ENCODE measurements at places on chromosomes 1 and 21. TPM values are rescaled to one million over a fixed set of nuclear protein-coding genes. Genes with fewer than 3 reads are reported as not detected.

DNA sequence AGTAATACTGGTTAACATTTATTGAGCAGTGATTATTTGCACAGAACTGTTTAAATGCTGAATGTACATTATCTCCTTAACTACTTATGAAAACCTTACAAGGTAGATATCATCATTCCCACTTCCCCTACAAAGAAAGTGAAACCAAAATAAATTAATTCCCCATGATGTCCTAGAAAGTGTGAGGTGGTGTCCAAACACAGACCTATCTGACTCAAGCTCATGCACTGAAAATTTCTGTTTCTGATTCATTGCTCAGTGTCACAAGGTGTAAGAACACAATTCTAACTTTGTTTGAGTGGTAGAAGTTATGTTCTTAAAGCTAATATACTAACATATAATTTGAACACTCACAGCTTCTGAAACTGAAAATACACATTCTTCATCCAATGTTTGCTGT, 178.7 kb downstream of the MRPL39 start:
- no peak for DNase-seq

The SLC22A15 gene
- 10.3 TPM for total RNA-seq

GRCh38 chr21:41750051-41750450, 16.8 kb downstream of the RIPK4 start:
- no peak for DNase-seq

The GCLM gene
- 9.4 TPM for total RNA-seq

The NTRK1 gene
- 2.4 TPM for total RNA-seq

DNA sequence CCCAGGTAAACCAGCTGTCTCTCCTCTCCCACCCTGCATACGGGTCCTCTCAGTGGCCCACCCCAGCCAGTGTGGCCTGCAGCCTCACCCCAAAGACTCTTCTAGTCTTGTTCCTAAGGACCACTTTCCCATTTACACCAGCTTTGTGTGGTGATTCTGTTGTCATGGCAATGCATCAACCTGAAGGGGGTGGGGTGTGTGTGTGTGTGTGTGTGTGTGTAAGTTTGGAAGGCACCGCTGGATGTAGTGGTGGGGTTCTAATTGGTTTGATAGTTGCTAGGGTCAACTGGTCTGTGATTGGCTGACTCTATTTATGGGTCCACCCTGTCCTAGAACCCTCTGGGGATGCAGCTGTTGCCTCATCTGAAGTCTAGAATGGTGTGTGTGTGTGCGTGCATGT, 4.7 kb upstream of the CDK18 start:
- no peak for DNase-seq

The FCRLA gene
- total RNA-seq, result not detected

The PROK1 gene
- total RNA-seq, result not detected

DNA sequence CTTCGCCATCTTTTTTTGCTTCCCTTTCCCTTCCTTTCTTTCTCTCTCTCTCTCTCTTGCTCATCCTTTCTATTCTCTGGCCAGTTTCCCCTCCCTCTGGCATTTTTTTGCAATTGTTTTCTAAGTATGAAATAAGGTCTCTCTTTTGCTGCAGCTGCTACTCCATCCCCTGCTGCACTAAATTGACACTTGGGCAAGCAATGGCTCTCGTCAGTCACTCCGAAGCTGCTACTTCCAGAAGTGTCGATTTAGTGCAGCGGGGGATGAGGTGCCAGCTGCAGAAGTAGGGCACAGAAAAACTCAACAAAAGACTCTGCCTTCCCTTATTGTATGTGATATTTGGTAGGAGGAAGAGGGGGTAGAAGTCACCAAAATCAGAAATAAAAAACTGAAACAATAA, 642.3 kb downstream of the RWDD3 start:
- DNase-seq, result peak; percentile 30

The FMO1 gene
- 0.35 TPM for total RNA-seq

DNA sequence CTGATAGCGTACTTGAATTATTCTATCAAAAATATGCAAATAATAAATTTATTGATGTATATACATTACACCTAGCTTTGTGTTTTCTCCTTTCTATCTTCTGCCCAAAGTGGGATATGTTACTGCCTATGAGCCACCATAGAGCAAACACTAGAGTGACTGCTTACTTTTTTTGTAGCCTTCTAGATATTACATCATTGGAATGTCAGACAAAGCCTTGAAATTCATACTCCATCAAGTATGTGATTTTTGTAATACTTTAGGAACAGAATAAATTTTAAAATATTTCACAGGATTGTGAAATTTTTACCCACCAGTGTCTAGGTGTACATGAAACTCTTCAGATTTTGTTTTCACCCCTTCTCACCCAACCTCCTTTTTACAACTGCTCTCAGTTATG, 787.6 kb downstream of the USP25 start:
- no peak for DNase-seq

DNA sequence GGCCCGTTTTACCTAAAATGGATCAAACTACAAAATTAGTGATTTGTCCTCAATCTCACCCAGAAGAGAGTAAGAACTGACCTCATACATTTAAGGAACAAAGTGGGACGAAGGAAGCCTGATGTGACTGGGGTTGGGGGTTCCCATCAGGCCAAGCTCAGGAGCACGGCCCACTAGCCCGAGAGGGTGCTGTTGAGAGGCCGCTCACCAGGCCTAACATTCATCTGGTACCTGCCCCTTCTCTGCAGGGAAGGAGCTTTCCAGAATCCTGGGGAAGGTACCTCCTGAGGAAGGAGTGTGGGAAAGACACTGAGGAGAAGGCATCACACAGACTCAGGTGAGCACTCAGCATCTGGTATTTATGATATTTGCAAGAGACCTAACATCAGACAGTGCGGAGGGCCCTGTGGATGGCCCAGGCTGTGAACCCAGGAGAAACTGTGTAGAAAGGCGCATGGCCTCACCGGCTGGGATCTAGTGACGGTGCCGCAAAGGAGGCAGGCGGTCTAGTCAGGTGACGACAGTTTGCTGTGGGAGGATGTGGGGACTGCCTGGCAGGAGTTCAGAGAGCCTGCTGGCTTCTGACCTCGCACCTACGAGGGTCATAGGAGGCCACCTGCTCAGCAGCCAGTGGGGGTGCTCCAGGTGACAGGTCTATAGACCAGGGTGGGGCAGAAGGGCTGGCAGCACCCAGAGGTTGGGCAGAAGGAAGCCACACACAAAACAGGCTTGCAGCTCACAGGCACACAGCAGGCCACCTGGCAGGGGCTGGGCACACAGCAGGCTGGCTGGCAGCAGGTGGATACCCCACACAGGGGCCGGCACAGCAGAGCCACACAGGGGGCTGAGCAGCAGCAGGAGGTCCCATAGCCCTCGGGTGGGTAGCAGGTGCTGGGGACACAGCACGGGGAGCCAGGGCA, 543 bp downstream of the KRTAP12-4 start:
- DNase-seq, result no peak

DNA sequence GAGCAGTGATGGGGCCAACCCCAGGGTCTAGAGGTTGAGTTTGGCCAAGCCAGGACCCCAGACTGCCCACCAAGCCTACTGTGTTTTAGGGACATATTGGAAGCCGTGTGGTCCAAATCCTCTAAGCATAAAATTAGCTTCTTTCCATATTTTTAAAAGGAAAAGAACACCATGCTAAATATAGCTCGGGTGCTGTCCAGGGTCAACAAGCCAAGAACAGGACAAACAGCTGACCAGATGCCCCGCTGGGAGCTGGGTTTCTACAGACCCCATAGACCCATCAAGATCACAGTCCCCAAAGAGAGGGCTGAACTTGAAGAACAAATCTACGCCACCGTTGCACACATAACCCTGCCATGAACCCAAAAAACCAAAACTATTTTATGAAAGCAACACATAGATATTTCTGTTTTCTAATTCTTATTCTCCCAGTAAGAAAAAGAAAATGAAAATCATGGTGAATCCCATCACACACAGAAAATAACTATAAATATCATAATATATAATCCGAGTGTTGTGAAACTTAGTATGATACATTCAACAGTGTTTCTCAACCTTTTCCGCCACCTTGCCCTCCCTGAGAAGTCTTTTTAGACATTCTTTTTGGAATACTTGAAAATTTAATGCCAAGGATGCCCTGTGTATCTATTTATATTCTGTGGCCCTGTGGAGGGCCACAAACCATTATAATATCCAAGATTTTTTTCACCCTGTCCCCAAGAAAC, 36.2 kb upstream of the FHAD1 start:
- DNase-seq, result no peak

GRCh38 chr1:192958871-192959270, 100.3 kb downstream of the UCHL5 start:
- no peak for DNase-seq

- DNase-seq, result no peak
Measured at GRCh38 chr1:221583465-221583864, 158.4 kb downstream of the DUSP10 start.

The FAM110D gene
- 4.0 TPM for total RNA-seq

The CYP4A22 gene
- not detected for total RNA-seq

The QSOX1 gene
- 97.7 TPM for total RNA-seq

DNA sequence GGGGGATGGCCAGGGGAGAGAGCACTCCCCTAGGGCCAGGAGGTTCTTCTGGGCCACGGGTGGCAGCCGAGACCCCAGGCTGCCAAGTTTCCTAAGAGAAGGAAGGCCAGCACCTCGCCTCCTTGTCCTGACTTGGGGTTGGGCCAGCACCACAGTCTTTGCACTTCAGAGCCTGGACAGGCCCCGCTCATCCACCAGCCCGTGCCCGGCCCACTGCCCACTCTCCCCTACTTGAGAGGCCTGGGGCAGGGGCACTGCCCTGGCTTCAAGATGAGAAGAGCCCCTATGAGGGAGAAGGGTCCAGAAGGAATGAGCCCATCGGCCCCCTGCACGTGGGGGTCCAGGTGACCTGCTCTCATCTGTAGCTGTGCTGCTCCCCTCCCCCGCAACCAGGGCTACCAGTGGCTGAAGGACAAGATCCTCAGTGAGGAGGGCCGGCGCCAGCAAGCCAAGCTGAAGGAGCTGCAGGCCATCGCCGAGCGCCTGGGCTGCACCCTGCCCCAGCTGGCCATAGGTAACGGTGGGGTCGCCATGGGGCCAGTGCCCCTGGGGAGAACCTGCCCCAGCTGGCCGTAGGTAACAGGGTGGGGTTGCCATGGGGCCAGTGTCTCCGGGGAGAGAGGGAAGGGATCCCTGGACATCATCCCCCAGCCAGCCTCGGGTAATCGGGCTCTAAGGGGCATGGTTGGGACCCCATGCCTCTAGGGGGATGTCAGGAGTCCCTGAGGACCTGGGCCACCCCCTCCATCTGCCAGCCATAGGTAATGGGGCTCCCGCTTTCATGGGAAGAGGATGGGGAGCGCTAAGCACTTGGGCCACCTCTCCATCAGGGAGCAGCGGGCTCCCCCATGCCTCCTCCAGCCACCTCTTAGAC, 50.8 kb downstream of the KCNAB2 start:
- peak; percentile 49 for DNase-seq

GRCh38 chr1:167190747-167191237, 29.9 kb upstream of the POU2F1 start:
- no peak for DNase-seq

DNA sequence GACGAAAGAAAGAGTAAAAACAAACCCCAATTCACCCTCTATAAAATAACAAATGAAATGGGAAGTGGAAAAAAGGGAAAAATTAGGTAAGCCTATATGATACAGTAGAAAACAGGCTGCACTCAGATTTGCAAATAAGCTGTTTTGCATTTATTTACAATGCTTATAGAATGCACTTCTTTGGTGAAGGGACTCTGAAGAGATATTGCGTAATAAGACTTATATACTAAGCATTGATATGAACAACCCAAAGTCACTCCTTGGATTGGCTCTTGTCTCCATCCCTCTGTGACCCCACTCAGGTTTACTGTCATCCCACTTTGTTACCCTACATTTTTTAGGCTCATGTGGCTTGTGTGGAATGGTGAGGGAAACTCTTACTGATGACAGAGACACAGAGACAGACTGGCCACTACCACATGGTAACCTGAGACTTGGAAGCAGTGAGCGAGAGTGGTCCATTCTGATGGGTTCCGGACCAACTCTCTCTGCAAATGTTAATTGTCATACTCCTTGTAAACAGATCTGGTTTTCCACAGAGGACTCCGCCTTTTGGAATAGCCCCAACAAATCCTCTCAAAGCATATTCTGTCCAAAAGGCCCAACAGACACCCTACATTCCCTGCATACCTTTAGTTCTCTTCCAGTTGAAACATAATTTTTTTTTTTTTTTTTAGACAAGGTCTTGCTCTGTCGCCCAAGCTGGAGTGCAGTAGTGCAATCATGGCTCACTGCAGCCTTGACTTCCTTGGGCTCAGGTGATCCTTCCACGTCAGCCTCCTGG, 11.0 kb downstream of the GSTM5 start:
- DNase-seq, result no peak

DNA sequence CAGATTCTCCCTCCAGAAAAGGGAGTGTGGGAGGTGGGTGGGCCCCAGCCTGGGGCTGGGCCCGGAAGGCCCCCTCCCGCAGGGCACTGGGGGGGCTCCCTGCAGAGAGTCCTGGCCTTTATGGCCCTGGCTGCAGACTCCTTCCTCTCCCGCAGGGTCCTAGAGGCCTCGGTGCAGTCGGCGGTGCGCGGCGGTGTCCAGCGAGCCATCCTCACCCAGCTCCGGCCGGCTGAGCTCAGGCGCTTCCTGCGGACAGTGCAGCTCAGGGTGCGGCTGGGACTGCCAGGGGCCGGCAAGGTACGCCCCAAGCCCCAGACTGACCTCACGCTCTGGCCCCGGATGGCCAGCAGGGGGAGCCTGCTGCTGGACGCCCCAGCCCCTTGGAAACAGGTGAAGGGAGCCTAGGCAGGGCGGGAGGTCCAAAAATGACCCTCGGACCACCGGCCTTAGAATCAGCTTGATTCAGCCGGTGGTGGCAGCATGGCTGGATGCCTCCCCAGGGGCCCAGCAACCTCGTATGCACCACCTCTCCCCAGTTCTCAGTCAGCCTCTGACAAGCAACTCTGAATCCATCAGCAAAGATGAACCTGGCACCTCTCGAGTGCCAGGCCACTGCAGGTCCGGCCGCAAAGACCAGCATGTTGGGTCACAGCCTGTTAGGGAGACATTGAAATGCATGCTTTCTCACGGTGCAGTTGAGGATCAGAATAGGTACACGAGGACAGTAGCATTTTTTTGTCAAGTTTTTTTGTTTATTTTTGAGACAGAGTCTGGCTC, 20.6 kb downstream of the MTHFR start:
- DNase-seq, result peak; percentile 90
